ENCODE measurements at places on chromosomes 11 and 22.

- no peak for DNase-seq
Observed at GRCh38 chr11:87194985-87195820, 157.5 kb downstream of the TMEM135 start.

GRCh38 chr11:130527636-130528297, 79.3 kb downstream of the ADAMTS15 start:
- DNase-seq, result no peak

DNA sequence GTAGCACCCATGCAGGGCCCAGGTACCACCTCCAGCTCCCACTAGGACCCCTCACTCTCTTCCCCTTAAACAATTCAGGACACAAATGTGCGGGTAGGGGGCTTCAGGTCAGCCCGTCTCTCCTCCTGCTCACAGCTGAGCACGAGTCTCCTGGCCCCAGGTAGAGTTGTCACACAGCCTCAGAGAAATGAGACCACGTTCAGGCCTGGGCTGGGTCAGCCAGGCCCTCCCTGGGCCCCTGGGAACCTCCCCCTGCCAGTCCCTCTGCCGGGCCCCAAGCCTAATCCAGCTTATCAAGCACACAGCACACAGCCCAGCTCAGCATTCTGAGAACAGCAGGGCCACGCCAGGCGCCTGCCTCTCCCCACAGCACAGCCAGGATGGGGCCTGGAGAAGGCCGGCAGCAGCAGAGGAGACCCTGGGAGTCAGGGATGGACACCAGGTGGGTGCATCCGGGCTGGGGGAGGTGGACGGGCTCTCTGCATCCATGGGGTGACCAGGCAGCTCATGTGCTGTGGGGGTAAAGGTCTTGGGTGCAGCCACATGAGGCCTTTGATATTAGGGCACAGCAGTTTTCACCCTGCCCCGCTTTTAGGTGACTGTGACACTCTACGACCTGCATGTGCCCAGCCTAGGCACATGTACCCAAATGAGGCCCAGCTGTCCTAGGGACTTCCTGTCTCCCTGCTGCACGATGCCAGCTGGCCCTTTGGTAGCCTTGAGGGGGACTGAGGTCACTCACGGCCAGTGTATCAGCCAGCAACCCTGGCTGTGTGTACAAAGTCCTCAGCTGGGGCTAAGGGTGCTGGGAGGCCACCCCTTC, 87.0 kb downstream of the MORC2 start:
- no peak for DNase-seq

GRCh38 chr22:28837640-28838039, 37.3 kb upstream of the XBP1 start:
- no peak for DNase-seq

- no peak for DNase-seq
Observed at GRCh38 chr22:49798486-49799151, 29.1 kb downstream of the BRD1 start.

DNA sequence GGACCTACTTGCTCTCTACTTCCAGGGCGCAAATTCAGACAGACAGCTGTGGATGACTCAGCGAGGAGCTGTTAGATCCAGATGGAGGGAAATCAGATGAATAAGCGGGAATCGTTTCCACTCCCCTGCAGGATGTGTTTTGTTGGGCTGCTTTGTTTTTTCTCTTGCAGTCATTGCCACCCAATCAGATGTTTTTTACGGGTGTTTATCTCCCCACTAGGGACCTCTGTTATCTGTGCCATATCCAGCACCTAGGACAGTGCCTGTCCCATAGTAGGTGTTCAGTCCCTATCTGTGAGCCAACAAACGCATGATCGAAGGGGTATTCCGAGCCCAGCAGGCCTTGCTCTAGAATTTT, 51.1 kb upstream of the PARVG start:
- no peak for DNase-seq

DNA sequence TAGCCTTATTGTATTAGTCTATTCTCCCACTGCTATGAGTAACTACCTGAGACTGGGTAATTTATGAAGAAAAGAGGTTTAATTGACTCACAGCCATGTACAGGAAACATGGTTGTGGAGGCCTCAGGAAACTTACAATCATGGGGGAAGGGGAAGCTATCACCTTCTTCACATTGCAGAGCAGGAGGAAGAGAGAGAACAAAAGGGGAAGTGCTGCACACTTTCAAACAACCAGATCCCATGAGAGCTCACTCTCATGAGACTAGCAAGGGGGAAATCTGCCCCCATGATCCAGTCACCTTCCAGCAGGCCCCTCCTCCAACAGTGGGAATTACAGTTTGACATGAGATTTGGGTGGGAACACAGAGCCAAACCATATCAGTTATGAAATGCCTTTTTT, 179.4 kb downstream of the ARHGAP42 start:
- DNase-seq, result no peak

- peak; percentile 25 for DNase-seq
Observed at GRCh38 chr11:75325713-75326438, 25.6 kb downstream of the ARRB1 start.

DNA sequence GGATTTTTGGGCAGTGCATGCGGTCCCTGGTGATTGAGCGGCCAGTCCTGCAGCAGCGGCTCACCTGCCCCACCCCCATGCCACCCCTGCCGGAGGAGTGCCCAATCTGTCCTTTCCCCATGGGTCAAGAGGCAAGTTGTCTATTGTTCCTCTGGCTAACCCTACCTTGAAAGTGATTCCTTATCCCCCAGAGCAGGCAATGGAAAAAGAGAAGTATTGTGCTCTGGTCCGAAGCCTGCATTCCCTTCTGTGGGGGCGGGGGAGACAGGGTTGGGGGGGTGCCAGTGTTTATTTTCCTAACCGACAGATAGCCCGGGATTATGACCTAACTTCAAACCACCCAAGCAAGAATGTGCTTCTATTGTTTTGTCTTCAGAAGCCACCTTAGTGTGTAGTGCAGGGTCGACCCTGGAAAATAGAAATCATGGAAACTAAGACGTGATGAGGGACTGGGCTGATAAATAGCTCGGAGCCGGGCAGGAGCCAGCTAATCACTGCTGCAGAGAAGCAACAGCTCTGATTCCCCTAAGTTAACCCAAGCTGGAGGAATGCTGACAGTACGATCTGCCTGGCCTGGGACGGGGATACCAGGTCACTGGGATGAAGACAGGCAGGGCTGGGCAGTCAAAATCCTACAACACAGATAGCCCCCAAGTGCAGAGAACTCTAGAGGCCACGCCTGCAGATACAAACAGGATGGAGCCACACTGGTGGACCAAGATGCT, 38.7 kb upstream of the ATXN10 start:
- DNase-seq, result no peak

DNA sequence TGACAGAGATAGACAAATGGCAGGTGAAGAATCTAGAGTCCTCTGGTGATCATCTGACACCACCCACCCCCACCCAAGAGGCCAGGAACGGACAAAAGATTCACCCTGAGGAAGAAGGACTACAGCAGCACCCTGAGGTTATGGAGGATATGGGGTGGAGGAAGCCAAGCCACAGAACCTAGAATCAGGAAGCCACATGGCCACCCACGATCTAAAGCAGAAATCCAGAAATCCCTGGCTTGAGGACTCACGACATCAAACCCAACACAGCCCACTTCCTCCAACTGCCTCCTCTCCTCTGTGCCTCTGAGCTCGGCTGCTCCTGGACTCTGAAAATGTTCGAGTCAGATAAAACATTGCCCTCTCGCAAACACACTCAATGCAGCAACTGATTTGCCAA, 364.3 kb downstream of the SHANK2 start:
- no peak for DNase-seq

DNA sequence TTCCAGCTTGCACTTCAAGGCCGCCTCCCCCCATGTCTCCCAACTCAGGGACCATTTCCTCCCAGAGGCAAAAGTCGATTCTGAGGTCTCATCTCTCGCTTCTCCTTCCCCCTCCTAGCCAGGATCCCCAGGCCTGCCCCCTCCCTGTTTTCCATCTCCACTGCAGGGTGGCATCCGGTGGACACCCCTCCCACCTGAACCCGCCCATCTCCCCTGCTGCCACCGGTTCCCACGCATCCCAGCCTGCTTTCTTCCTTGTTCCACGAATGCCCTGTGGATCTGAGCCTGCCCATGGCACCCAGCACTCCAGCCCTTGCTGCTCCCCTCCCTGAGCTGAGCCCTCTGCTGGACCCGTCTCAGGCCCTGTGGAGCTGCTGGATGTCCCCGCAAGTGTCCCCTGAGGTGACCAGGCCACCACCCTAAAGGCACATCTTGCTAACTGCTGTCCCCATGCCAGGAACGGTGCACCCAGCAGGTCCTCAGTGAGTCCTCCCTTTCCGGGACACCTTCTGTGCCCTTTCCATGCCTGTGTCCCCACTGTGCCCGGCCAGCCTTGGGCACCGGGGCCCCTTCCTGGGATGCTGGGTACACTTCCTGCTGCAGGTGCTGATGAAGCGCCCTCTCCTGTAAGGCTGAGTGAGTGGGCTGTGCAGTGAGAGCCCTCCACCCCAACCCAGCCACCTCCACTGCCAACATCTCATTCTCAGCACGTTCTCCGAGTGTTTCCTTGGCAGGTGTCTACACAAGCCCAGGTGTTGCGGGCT, 936 bp downstream of the IL17REL start:
- DNase-seq, result no peak

- DNase-seq, result no peak
Observed at GRCh38 chr22:32830473-32830872, 29.0 kb downstream of the TIMP3 start.

- no peak for DNase-seq
Observed at GRCh38 chr11:77515483-77515882, 41.6 kb upstream of the PAK1 start.

GRCh38 chr11:60991457-60991856, 20.0 kb downstream of the CD6 start:
- no peak for DNase-seq

DNA sequence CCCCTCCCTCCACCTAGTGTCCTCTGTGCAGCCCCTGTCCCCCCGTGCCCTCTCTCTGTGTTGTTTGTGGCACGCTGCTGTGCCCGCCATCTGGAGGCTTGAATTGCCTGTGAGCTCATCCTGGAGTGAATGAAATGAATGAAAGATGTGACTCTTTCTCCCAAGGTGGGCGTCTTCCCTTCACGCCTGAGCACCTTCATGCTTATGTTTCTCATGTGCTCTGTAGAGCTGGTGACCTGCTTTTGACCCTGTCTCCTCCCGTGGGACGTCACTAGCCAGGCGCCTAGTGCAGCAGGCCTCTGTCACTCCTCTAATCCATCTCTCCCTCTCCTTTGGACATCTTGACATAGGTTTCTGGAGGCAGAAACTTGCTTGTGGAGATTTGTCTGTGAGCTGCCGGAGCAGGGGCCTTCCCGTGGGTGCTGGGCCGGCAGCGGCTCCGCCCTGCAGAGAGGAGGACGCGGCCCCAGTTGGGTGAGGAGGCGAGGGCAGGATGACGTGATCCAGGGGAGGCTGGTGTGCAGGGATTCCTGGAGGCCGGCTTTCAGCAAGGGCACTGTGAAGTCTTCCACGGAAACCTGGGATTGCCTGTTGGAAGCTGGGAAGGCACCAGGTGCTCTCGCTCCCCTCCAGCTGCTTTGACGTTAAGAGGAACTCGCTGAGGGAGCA, 40.6 kb downstream of the MUC6 start:
- no peak for DNase-seq

GRCh38 chr11:22430639-22431038, 92.5 kb downstream of the SLC17A6 start:
- no peak for DNase-seq

- no peak for DNase-seq
Observed at GRCh38 chr11:45334410-45334809, 48.3 kb upstream of the SYT13 start.

DNA sequence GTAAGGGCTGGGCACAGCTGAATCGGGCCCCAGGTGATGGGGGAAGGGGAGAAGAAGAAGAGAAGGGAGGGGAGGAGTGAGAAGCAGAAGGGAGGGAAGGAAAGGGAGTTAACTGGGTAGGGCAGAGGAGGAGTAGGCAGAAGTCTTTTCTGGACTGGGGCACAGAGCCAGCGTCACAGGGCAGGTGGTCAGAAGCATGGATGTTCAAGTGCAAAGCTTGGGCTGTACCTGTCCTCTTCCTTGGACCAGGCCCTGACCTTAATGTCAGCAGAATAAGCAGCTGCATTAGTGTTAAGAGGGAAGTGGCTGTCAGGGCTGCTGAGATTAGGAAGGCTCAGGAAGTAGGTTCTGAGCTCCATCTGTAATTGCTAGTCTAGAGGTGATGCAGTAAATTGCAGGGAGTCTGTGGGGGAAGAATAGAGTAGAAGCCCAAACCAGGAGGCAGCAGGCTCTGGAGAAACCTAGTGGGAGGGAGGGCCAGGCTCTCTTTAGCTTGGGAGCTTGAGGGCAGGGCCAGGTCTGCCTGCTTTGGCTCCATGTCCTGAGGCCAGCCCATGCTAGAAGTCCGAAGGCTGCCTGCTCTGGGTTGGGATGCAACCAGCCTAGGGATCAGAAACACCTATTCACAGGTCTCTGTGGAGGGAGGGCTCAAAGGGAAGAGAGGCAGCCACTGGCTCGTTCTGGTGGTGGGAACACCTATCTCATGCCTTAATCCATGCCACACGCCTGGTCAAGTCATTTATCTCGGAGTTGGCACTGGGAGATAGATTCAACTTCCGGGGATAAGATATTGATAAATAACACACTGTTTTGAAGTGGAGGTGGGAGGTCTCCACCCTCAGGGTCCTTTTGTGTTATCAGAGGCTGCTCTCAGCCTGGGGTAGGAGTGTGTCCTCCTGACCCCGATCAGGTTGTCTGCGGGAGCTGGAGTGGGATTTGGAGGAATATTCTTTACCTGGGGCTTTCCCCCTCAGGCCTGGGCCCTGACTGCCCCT, 1.7 kb upstream of the UCP3 start:
- DNase-seq, result no peak

DNA sequence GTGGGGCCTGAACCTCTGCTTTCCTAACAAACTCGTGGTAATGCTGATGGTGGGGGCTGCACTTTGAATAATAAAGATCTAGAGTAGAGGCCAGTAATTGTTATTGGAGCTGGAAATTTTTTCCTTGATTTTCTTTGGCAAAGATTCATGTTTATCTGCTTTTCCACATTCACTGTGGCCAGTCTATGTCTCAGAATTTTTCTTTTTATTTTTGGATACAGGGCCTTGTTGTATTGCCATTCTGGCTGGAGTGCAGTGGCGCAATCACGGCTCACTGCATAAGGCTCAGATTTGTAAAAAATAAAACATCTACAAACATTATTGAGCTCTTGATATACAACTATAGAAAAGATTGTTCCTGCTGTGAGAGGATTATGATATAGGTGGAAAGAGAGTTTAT, 1.6 kb downstream of the TMEM135 start:
- no peak for DNase-seq

- DNase-seq, result no peak
Observed at GRCh38 chr22:45039133-45039532, 29.3 kb upstream of the PHF21B start.

DNA sequence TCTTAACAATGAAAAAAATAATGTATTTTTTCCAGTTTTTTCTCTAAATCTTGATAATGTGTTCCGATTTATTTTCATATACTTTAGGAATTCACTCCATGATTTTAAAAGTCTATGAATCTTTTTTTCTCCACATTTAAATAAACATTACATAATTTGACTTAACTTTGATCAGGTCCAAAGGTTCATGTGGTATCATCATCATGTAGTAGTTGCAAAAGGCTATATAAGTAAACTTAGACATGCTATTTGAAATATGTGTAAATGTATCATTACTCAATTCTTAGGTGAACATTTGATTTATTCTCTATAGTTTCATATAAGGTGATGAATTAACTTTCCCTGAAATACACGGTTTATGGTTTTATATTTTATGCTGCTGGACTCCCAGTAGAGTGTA, 2197.0 kb upstream of the RAG2 start:
- no peak for DNase-seq
